Heart right ventricle (tissue), 16 donors: ENCODE measurements at places on chromosomes 13 and 19. TPM values are rescaled to one million over a fixed set of nuclear protein-coding genes. Genes with fewer than 3 reads are reported as not detected.
A peak's percentile ranks its signal among the peaks of the same experiment; 100 is the strongest.

- no peak overlapping the region for H3K4me3 ChIP-seq
- no peaks in the 10 kb centered on the region for H3K27me3 ChIP-seq
- H3K27ac ChIP-seq = no peak overlapping the region
- DNase-seq = peak; percentile 31
These were observed 146.5 kb downstream of the PCCA start for GRCh38 chr13:100235311-100235901.

ZNF208 gene
- 31.0 TPM for total RNA-seq

- no peak overlapping the region for H3K4me3 ChIP-seq
- DNase-seq = no peak
- H3K27ac ChIP-seq = no peak overlapping the region
- no peaks in the 10 kb centered on the region for H3K27me3 ChIP-seq
- H3K36me3 ChIP-seq = no peaks in the 10 kb centered on the region
- no peaks in the 10 kb centered on the region for H3K4me1 ChIP-seq
These were observed 171.8 kb downstream of the GPC6 start for GRCh38 chr13:93398167-93399035.

- peak overlapping the region; percentile 81 for H3K4me3 ChIP-seq
- no peak for DNase-seq
- H3K4me1 ChIP-seq = peaks cover 15% of the 10 kb centered on the region
- H3K27me3 ChIP-seq = no peaks in the 10 kb centered on the region
These were observed 527 bp upstream of the EMC10 start for GRCh38 chr19:50475736-50476223.

DNA sequence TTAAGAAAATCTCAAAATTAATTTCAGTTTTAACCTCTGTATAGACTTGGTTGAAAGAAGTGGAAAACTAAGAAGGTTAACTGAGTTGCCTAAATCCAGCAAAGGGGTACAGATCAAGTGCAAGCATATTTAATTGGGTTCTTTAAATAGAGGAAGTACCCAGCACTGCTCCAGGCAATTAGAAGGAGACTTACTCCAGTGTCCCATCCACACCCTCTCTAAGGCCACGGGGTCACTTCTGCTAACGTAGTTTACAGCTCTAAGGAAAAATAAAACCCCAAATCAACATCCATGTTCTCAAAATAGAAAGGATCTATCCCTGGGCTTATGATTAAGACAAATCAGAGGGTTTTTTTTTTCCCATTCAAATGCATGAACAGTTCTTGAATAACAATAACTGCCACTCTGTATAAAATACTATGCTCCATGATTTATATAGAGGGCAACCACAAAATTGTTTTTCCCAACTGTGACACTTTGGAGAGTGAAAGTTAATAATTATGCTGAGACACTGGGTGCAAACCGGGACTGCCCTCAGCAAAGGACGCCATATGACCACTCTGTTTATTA is 4.6 kb downstream of the FRY start:
- no peak overlapping the region for H3K4me3 ChIP-seq
- H3K36me3 ChIP-seq = peaks cover 9% of the 10 kb centered on the region
- peak; percentile 33 for DNase-seq
- H3K27me3 ChIP-seq = no peaks in the 10 kb centered on the region
- H3K27ac ChIP-seq = peak overlapping the region; percentile 8
- H3K4me1 ChIP-seq = peaks cover 39% of the 10 kb centered on the region

DNA sequence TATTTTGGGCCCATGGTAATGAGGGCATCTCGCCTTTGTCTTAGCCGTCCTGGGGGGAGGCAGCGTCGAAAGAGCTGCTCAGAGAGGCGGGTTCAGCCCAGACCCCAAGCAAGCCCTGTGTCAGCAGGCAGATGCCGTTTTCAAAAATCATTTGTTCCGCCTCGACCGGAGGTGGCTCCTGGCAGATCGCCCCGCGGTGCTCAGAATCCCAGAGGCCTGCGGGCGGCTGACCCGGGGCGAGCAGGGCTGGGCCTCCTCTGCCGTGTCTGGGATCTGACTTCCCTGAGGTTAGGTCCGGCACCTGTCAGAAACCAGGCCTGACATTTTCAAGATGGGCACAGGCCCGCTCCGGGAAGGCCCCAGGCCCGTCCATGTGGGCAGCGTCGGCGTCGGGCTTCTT is 36.1 kb downstream of the CRTC1 start:
- no peak overlapping the region for H3K4me3 ChIP-seq
- no peaks in the 10 kb centered on the region for H3K27me3 ChIP-seq
- H3K4me1 ChIP-seq = peaks cover 5% of the 10 kb centered on the region
- H3K36me3 ChIP-seq = no peaks in the 10 kb centered on the region
- no peak overlapping the region for H3K27ac ChIP-seq

DNA sequence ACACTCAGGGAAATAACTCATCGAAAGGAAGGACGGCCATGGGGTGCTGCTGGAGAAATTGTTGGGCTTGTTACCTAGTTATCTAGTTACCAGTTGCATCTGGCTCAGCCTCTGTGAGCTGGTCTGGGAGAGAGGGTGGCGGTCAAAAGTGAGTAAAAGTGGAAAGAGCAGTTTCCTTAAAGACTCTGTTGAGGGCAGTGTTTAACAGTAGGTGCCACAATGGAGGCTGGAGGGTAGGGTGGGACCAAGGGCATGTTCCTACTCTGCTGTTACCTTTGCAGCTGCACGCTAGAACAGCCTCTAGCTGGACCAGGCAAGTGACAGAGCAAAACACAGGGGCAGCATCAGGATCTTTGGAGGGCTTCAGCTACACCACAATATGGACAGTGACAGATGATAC is 228.8 kb upstream of the STARD13 start:
- no peak for DNase-seq
- H3K4me1 ChIP-seq = no peaks in the 10 kb centered on the region
- no peaks in the 10 kb centered on the region for H3K36me3 ChIP-seq

INTS6 gene
- total RNA-seq = 22.2 TPM

COX7A1 gene
- total RNA-seq = 2,055 TPM

DNA sequence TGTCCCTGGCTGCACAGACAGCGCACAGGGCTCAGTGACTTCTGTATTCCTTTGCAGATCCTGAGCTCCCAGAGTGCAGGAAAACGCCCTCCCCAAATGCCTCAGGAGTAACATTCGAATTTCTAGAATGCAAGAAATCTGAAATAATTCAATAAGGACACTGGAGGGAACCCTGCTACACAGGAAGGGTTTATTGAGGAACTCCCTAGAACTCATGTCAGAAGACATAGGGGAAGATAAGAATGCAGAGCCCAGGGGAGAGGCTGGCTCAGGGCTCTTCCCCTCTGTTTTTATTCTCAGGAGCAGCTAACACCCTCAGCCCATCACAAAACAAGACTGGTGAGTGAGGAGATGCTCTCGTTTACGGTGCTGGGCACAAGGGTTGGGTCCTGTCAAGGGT is 6.8 kb downstream of the LILRA1 start:
- H3K4me1 ChIP-seq = no peaks in the 10 kb centered on the region
- H3K27ac ChIP-seq = no peak overlapping the region
- H3K27me3 ChIP-seq = peaks cover 14% of the 10 kb centered on the region
- no peak overlapping the region for H3K4me3 ChIP-seq

NLRP4 gene
- not detected for total RNA-seq

PCDH17 gene
- 3.5 TPM for total RNA-seq

TNNT1 gene
- total RNA-seq = 21.0 TPM

PTPRH gene
- total RNA-seq = 0.44 TPM

DNA sequence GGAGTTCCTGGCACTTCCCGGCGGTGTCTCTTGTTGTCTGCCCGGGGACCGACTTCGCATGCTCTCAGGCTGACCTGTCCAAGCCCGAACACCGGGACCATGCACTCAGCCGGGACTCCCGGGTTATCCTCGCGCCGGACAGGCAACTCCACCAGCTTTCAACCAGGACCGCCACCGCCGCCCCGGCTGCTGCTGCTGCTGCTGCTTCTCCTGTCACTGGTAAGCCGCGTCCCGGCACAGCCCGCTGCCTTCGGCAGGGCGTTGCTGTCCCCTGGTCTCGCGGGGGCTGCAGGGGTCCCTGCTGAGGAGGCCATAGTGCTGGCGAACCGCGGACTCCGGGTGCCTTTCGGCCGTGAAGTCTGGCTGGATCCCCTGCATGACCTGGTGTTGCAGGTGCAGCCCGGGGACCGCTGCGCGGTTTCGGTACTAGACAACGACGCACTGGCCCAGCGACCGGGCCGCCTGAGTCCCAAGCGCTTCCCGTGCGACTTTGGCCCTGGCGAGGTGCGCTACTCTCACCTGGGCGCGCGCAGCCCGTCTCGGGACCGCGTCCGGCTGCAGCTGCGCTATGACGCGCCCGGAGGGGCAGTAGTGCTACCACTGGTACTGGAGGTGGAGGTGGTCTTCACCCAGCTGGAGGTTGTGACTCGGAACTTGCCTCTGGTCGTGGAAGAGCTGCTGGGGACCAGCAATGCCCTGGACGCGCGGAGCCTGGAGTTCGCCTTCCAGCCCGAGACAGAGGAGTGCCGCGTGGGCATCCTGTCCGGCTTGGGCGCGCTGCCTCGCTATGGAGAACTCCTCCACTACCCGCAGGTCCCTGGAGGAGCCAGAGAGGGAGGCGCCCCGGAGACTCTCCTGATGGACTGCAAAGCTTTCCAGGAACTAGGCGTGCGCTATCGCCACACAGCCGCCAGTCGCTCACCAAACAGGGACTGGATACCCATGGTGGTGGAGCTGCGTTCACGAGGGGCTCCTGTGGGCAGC is 661 bp downstream of the FREM2 start:
- no peak for DNase-seq
- no peaks in the 10 kb centered on the region for H3K36me3 ChIP-seq
- H3K4me3 ChIP-seq = peak overlapping the region; percentile 42
- no peak overlapping the region for H3K27ac ChIP-seq
- peaks cover 42% of the 10 kb centered on the region for H3K27me3 ChIP-seq
- peaks cover 16% of the 10 kb centered on the region for H3K4me1 ChIP-seq

GRCh38 chr13:48216204-48216711 is 16.7 kb upstream of the ITM2B start:
- DNase-seq = no peak
- H3K36me3 ChIP-seq = no peaks in the 10 kb centered on the region
- H3K4me1 ChIP-seq = peaks cover 6% of the 10 kb centered on the region
- no peaks in the 10 kb centered on the region for H3K27me3 ChIP-seq

GRCh38 chr13:20442798-20443381 is 82.8 kb downstream of the CRYL1 start:
- no peaks in the 10 kb centered on the region for H3K27me3 ChIP-seq
- no peaks in the 10 kb centered on the region for H3K36me3 ChIP-seq
- no peaks in the 10 kb centered on the region for H3K4me1 ChIP-seq
- no peak overlapping the region for H3K4me3 ChIP-seq

CCNA1 gene
- 0.41 TPM for total RNA-seq

- H3K4me3 ChIP-seq = no peak overlapping the region
- no peaks in the 10 kb centered on the region for H3K27me3 ChIP-seq
- no peak for DNase-seq
- peak overlapping the region; percentile 60 for H3K27ac ChIP-seq
- peaks cover 41% of the 10 kb centered on the region for H3K4me1 ChIP-seq
These were observed 102.6 kb downstream of the LRCH1 start for GRCh38 chr13:46655377-46656180.

HCST gene
- 5.9 TPM for total RNA-seq

ZNF439 gene
- 4.2 TPM for total RNA-seq

DNA sequence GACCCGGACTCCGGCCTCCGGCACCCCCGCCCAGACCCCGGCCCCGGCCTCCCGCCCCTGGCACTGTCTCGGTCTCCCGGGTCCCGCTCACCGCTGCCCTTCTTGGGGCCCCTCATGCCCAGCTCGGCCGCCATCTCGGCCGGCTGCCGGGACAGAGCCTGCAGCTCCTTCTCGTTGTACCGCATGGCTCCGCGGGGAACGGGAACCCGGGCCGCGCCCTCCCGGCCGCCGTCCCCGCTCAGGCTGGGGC is 140 bp downstream of the PLEKHJ1 start:
- H3K27me3 ChIP-seq = no peaks in the 10 kb centered on the region
- peak overlapping the region; percentile 81 for H3K4me3 ChIP-seq
- H3K4me1 ChIP-seq = peaks cover 28% of the 10 kb centered on the region
- peak overlapping the region; percentile 92 for H3K27ac ChIP-seq
- no peak for DNase-seq

- H3K36me3 ChIP-seq = peaks cover 87% of the 10 kb centered on the region
- no peak overlapping the region for H3K27ac ChIP-seq
- no peak overlapping the region for H3K4me3 ChIP-seq
- no peaks in the 10 kb centered on the region for H3K27me3 ChIP-seq
- DNase-seq = no peak
These were observed 57.0 kb downstream of the DNM2 start for GRCh38 chr19:10774893-10775292.

- H3K27me3 ChIP-seq = no peaks in the 10 kb centered on the region
- DNase-seq = no peak
- no peaks in the 10 kb centered on the region for H3K36me3 ChIP-seq
- no peak overlapping the region for H3K27ac ChIP-seq
- H3K4me1 ChIP-seq = no peaks in the 10 kb centered on the region
These were observed 145.9 kb downstream of the NUFIP1 start for GRCh38 chr13:44843403-44843802.

CLIP3 gene
- total RNA-seq = 7.5 TPM

SHANK1 gene
- total RNA-seq = 0.37 TPM

GRCh38 chr13:84445776-84446175 is 563.5 kb upstream of the SLITRK1 start:
- H3K36me3 ChIP-seq = no peaks in the 10 kb centered on the region
- DNase-seq = no peak
- no peaks in the 10 kb centered on the region for H3K4me1 ChIP-seq
- H3K4me3 ChIP-seq = no peak overlapping the region

GRCh38 chr19:4606921-4607678 is 32.2 kb upstream of the TNFAIP8L1 start:
- H3K4me1 ChIP-seq = peaks cover 16% of the 10 kb centered on the region
- peak overlapping the region; percentile 16 for H3K4me3 ChIP-seq
- no peaks in the 10 kb centered on the region for H3K36me3 ChIP-seq
- DNase-seq = peak; percentile 74

DNA sequence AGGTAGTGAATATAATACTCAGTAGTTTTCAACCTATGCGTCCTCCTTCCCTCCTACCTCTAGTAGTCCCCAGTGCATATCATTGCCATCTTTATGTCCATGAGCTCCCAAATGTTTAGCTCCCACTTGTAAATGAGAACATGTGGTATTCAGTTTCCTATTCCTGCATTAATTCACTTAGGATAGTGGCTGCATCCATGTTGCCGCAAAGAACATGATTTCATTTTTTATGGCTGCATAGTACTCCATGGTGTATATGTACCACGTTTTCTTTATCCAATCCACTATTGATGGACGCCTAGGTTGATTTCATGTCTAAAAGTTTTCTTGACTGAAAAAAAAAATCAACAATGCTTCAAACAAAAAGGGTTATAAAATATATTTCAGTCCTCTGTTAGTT is 303.4 kb upstream of the SGCG start:
- no peaks in the 10 kb centered on the region for H3K27me3 ChIP-seq
- H3K4me3 ChIP-seq = no peak overlapping the region
- H3K36me3 ChIP-seq = no peaks in the 10 kb centered on the region

- no peaks in the 10 kb centered on the region for H3K27me3 ChIP-seq
- H3K4me1 ChIP-seq = peaks cover 10% of the 10 kb centered on the region
- DNase-seq = no peak
These were observed 7.3 kb downstream of the POLR2E start for GRCh38 chr19:1087813-1088415.

- H3K36me3 ChIP-seq = no peaks in the 10 kb centered on the region
- no peak overlapping the region for H3K27ac ChIP-seq
- no peaks in the 10 kb centered on the region for H3K4me1 ChIP-seq
- no peak for DNase-seq
- H3K4me3 ChIP-seq = no peak overlapping the region
These were observed 748.6 kb upstream of the SPRY2 start for GRCh38 chr13:81089371-81090157.

PSG6 gene
- total RNA-seq = not detected

- H3K4me1 ChIP-seq = no peaks in the 10 kb centered on the region
- no peak overlapping the region for H3K4me3 ChIP-seq
- no peaks in the 10 kb centered on the region for H3K36me3 ChIP-seq
- no peak for DNase-seq
These were observed 191.4 kb downstream of the POSTN start for GRCh38 chr13:37407156-37407555.
